Activated CD4-positive, alpha-beta T cell treated with anti-CD3 and anti-CD28 coated beads, Interleukin-2, amount 50 U/mL, for 4 hours (primary cell): ENCODE measurements at places on chromosomes 1 and 21.

DNA sequence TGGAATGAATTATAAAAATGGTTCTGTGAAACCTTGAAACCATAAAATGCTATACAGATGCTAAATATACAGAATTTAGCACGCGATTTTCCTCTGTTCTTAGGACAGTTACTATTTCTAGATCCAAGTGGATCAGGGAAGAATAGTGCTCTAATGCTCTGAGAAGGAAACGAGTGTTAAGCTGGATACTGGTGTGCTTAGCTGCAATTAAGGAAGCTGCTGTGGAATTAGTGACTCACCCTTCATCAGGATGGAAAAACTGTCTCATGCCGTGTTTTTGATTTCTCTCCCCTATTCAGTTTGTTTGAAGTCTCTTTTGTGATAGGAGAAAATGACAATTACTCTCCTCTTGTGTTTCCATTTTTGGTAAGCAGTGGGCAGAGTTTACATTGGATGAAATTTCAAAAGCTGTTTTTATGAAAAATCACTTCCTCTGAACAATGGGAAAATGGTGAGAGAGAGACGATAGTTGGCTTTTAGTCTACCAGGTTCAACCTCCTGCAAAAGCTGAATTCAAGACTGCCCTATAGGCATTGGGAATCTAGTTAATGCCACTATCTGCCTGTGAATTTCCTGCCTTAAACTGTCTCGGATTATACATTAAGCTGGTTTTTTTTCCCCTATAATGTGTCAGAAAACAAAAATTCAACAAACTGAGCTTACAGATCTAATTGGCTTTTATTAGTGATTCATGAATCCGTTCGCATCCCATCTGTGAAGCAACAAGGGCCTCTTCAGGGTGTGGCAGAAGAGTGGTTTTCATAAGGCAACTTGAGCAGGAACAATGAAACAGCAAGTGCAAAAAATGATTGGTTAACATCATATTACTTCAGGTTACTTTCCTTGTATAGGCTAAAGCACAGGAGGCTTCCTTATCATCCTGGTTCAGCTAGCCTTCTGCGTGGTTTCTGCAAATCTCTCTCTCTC, 179.8 kb downstream of the ST6GALNAC3 start:
- peak; percentile 25 for DNase-seq

- no peak for DNase-seq
These were observed 6.2 kb upstream of the CPLANE2 start for GRCh38 chr1:16243215-16243610.

- no peak for DNase-seq
These were observed 42.1 kb downstream of the CAMK2N1 start for GRCh38 chr1:20443703-20444586.

DNA sequence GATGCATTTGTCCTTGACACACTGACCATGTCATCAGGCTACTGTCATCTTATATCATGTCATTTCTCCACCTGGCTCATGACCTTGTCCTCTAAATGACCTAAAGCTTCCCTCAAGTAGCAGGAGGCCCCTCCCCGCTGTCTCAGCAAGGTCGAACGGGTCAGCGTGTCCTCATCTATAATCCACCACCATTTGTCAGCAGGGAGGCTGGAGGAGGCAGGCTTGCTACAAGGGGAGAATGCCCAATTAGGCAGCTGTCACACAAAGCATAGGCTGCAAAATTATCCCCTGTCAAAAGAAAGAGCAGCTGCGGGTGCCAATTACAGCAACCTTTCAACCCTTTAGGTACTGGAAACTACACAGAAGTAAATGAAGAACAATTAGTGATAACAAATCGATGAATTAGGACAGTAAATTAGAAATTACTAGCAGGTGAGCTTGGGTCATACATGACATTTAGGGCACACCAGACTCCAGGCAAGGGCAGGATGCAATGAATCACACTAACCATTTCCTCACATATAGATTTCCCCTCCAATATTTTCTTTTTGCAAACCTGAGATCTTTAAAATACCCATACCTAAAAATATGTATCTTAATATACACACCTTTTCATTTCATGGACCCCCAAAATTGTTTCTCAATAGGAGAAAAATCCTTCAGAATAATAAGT, 61.2 kb downstream of the NRIP1 start:
- DNase-seq: no peak

DNA sequence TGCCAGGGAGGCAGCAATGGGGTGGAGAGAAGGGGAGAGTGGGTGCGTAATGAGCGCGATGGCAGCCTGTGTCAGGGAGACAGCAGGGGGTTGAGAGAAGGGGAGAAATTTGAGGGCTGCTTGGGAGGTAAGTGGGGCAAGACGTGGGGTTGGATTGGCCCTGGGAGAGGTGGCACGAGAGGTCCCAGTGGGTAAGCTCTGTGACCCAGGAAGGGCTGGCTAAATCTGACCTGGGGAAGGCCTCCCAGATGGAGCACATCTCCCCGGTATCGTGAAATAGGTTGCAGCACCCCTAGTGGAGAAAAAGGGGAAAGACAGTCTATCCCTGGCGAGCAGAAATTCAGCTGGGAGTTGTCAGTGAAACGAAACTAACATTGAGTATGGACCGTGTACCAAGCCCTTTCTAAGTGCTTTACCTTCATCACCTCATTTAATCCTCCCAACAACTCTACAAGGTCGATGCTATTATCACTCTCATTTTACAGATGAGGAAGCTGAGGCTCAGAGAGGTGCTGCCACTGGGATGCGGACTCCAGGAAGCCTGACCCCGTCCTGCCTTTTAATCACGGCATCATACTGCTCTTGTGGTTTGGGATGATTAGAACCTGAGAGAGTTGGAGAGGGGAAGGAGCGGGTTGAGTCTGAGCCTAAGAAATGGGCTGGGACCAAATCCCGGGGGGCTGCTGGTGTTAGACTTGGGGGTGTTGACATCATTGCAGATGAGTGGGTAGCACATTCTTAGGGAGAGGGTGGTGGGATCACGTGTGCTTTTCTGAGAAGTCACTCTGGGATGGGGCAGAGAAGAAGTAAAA, 56.6 kb upstream of the RPL11 start:
- peak; percentile 35 for DNase-seq

DNA sequence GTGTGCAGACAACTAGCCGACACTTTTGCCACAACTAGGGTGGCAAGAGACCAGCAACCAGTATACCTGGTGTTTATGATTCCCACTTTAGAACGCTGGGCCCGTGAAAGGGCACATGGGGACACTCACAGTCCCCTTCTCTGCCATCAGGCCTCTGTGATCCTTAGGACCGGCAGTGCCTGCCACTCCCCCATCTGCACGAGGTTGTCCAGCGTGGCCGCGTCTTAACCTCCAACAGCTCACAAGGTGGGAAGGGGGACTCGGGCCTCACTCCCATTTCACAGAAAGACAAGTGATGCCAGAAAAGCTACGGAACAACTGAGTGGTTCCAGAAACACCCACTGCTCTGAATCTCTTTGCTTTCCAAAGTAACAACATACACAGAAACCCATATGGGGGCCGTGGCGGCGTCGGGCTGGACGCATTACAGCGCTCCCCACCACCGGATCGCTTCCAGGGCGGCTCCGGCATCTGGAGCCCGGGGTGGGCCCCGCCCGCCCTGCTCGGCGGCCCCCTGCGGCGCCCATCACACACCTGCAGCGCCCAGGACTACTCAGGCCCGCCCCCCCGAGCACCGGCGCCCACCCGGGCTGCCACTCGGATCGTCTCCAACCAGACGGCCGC, 1.0 kb downstream of the ZNF496 start:
- no peak for DNase-seq

DNA sequence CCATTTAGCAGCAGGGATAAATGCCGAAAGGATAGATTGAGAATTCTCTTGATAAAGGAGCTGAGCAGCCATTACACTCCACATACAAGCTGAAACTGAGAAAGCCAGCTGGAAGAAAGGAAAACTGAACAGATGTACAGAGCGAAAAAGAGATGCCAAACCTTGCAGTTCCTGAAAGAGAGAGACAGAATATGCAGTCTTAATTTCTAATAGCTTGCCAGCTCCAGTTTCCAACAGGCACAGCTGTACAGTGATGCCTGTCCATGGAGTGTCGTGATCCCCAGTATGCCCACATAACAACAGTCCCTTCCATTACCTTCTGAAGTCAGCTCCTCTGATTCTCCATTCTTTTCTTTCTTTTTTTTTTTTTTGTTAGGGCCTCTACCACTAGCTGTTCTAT, 22.7 kb downstream of the ABL2 start:
- no peak for DNase-seq

- no peak for DNase-seq
These were observed 81.1 kb upstream of the ADAR start for GRCh38 chr1:154689083-154689482.

DNA sequence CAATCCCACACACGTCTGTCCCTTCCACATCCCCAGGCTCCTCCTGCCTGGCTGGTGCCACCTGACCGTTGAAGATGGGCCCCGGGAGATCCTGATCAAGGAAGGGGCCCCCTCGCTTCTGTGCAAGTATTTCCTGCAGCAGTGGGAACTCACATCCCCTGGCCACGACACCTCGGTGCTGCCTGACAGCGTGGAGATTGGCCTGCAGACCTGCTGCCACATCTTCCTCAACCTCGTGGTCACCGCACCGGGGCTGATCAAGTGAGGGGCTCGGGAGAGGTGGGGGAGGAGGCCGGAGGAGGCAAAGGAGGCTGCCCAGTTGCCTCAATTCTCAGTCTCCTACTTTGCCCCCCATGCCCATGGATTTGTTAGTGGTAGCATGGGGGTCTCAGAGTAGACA, 5.6 kb downstream of the NCDN start:
- no peak for DNase-seq

- no peak for DNase-seq
These were observed 208.1 kb upstream of the VAMP3 start for GRCh38 chr1:7562729-7563605.

DNA sequence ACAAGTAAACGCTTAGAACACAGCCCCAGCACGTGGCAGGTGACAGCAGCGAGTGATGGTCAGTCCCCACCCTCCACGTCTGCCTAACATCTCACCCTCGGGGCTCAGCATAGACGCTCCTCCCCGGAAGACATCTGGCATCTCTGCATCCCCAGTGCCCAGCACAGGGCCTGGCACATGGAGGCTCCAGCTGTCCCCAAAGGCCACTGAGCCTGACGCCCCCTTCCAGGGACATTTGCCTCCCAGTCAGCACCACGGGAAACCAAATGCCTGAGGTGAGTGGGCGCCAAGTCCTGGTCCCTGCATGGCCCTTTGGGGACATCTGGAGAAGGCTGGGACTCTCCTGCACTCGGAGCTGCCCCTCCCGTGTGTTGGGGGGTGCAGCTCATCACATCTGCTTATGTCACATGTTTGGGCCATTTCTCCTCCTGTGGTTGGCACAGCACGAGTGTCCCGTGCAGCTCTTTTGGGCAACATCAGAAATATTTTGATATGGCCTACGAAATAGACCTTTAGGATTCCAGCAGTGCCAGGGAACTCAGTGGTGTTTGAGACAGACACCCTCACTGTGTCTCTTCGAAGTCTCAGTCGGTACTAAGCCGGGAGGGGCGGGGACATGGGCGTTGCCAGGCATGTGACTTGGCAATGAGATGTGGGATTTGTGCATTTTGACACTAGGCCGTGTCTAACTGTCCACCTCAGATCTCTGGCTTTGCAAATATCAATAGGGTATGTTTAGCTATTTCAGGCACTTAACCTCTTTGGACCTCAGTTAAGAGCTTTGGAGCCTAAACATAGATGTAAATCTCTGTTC, 315.0 kb downstream of the PTPRU start:
- no peak for DNase-seq

DNA sequence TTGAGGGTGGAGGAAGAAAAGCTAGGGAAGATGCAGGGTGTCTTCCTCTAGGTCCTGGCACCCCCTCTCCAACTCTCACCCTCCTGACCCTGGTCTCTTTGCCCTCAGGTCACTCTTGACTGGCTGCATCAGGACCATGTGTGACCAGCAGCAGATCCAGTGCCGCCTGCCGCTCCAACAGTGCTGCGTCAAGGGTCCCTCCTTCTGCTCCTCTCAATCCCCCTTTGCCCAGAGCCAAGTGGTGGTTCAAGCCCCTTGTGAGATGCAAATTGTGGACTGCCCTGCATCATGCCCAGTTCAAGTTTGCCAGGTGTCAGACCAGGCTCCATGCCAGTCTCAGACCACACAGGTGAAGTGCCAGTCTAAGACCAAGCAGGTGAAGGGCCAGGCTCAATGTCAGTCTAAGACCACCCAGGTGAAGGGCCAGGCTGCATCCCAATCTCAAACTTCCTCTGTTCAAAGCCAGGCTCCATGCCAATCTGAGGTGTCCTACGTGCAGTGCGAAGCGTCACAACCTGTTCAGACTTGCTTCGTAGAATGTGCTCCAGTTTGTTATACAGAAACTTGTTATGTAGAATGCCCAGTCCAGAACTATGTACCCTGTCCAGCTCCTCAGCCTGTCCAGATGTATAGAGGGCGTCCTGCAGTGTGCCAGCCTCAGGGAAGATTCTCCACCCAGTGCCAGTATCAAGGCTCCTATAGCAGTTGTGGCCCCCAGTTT, 1.8 kb downstream of the KPRP start:
- no peak for DNase-seq

- no peak for DNase-seq
These were observed 563.2 kb upstream of the ADGRL2 start for GRCh38 chr1:81237473-81238089.

DNA sequence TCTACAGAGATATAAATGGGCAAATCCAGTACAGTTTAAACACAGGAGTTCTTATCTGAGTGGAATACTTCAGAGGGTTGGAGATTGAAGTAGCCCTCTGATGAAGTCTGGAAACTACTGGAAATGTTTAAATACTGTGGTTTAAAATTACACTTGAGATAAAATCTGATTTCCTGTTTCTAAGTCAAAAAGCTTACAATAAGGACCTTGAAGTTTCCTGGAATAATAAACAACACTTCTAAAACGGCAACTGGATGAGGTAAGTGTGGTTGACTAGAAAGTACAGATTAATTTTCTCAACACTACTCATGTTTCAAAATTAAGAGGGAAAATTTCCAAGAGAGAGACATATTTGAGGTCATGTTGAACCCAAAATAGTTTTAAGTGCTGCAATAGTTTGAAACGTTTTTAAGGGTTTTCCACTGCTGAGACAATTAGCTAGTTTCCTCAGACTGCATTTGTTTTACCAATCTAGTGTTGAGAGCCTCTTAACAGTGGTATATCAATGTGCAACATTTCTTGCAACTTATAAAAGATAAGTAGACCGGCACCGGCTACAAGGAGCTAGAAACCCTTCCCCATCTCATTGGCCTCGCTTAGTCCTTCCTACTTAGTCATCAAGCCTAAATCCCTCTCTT, 27.4 kb downstream of the KCNA3 start:
- no peak for DNase-seq

DNA sequence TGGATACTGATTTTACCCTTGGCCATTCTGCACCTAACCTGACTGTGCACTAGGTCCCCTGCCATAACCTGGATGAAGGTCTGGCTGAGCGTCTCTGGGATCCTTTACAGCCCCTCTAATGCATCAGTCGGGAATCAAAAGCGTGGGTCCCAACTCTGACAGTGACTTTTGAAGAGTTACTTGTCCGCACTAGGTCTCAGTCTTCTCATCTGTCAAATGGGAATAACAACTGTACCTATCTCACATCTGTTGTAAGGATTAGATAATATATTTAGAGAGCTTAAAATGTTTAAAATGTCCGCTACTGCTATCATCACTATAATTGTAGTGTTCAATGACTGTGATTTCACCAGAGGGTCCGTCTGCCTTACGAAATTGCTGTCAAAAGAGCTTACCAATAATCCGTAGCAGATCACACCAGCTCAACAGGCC, 746 bp downstream of the TADA1 start:
- DNase-seq: no peak

- no peak for DNase-seq
These were observed 207.7 kb downstream of the LYPLAL1 start for GRCh38 chr1:219381396-219381795.

GRCh38 chr1:226882631-226883409, 12.4 kb downstream of the PSEN2 start:
- DNase-seq: no peak

GRCh38 chr1:34794001-34794789, 1.4 kb downstream of the GJA4 start:
- DNase-seq: no peak

GRCh38 chr1:19552291-19553010, 67.1 kb upstream of the CAPZB start:
- no peak for DNase-seq
